Right lobe of liver (tissue), 6 donors: ENCODE measurements at places on chromosomes 16 and 17. TPM values are rescaled to one million over a fixed set of nuclear protein-coding genes. Genes with fewer than 3 reads are reported as not detected.

Gene ZNF75A
- total RNA-seq = 10.0 TPM

- DNase-seq = no peak
- no peaks in the 10 kb centered on the region for H3K36me3 ChIP-seq
- no peaks in the 10 kb centered on the region for H3K4me1 ChIP-seq
- H3K27me3 ChIP-seq = no peaks in the 10 kb centered on the region
- no peak overlapping the region for H3K27ac ChIP-seq
Measured at GRCh38 chr17:80751070-80751945, 206.7 kb downstream of the RPTOR start.

Gene SLC35G6
- not detected for total RNA-seq

- peak overlapping the region; percentile 77 for H3K27ac ChIP-seq
- H3K4me3 ChIP-seq = no peak overlapping the region
- no peaks in the 10 kb centered on the region for H3K27me3 ChIP-seq
- no peaks in the 10 kb centered on the region for H3K4me1 ChIP-seq
Measured at GRCh38 chr17:19570544-19571062, 36.9 kb downstream of the SLC47A1 start.

Gene FNDC8
- not detected for total RNA-seq

Gene MT4
- not detected for total RNA-seq

DNA sequence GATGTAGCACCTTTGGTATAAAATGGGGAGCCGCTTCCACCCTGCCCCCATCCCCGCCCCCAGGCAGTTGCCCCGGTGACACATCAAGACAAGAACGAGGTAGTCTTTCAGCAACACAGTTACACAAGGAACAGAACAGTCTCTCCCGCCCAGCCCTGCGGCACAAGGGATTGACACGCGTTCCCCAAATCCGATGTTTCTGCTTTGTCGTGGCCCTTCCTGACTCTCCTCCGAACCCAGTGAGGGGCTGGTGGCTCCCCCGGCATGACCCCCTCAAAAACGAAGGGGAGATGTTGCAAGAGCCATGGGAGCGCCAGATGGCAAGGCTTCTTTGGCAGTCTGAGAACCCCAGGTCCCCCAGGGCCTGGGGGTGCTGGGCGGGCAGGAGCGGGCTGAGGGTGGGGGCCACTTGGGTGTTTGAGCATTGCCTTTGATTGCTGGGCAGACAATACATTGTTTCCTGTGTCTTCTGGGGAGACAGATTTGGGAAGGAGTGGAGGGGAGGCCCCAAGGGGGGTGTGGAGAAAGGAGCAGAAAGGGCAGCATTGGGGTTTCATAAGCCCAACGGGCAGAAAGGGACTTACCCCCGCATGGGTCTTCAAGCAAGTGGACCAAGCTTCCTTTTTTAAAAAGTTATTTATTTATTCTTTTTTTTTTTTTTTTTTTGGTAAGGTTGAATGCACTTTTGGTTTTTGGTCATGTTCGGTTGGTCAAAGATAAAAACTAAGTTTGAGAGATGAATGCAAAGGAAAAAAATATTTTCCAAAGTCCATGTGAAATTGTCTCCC is 16.6 kb downstream of the COL1A1 start:
- H3K27ac ChIP-seq = no peak overlapping the region
- H3K4me3 ChIP-seq = no peak overlapping the region
